ENCODE measurements at places on chromosomes 5 and 9.
A peak's percentile ranks its signal among the peaks of the same experiment; 100 is the strongest.

- no peak for DNase-seq
These were observed 1.4 kb downstream of the RGS7BP start for GRCh38 chr5:64507264-64507605.

GRCh38 chr9:127519301-127520166, 68.2 kb downstream of the LRSAM1 start:
- DNase-seq, result peak; percentile 88

GRCh38 chr5:133921979-133922378, 46.4 kb downstream of the C5orf15 start:
- no peak for DNase-seq

DNA sequence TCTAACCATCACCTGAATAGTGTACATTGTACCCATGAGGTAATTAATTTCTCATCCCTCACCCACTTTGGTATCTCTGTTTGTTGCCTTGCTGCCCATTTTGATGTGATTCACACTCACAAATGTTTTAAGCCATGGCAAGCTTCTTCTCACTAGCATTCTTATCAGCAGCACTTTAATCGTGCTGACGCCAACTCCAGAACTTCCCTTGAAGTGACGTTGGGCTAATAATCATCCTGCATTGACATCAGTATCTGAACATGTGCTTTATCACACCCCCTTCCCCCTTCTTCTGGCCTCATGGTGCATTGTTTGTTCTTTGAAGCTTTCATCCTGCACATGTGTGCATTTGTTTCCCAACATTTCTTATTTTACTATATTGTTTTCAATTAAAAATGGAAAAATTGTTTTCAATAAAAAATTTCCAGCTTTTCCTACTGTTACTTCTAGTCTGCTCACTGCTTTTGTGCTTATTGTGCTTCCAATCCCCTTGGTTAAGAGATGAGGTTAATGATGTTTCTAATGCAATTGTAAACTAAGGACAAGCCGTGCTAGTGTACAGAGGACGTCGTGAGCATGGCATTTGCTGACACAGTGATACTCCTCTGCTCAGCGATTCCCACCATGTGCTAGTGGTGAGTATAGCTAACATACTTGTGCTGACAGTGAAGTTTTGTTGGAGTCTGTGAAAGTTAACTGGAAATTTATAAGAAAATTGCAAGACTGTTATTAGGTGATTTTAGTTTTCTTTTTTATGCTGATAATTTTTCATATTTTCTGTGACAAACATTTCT, 238.5 kb downstream of the KDM4C start:
- no peak for DNase-seq

- peak; percentile 28 for DNase-seq
These were observed 23.0 kb downstream of the SLC36A1 start for GRCh38 chr5:151470439-151470838.
